ENCODE measurements at places on chromosomes 12 and 14.

DNA sequence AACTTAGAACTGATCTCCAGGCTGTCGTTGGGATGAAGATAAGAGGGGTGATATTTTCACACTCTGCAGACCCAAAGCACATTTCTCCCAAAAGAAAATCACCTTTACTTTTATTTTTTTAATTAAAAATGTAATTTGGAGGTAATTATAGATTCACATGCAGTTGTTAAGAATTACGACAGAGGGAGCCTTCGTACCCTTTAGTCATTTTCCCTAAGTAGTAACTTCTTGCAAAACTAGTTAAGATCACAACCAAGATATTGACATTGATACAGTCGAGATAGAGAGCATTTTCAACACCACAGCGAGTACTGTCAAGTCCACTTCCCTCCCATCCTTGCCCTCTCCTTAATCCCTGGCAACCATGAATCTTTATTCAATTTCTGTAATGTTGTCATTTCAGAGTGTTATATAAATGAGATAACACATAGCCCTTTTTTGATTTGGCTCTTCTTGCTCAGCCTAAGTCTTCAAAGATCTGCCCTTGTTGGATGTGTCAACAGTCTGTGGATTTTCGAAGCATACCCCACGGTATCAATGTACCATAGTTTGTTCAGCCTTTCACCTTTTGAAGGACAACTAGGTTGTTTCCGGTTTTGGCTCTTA is 39.6 kb downstream of the DNAH10 start:
- DNase-seq: no peak

DNA sequence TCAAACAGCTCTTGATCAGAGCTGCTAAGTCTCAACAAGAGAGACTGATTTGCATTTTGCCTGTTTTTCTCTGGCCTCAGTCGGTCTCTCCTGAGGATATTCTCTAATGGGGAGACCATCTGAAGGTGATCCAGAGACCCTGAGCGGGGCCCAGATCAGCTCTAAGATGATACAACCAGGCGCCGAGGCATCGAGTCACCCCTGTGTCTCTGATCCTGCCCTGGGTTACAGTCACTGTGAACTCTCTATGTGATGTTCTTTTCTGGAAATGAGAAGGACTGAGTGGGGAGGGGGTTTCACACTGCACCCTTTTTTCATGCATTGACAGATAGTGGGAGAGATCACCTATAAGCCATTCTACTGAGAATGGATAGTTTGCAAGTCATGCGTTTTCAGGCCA is 247.6 kb upstream of the PWP1 start:
- no peak for DNase-seq

DNA sequence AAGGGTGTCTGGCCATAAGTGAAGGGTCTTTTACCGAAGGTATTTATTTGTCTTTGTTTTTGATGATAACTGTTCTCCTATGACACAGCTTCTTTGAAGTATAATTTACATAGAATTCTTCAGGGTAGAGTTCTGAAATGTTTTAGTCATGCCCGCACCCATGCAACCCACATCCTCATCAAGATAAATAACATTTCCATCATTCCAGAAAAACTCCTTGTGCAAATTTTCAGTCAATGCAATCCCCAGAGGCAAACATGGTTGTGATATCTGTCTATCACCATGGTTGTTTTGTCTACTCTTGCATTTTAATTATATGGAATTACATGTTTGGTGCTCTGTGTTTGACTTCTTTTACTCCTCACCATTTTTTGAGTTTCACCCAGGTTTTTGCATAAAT is 837.8 kb downstream of the AACS start:
- no peak for DNase-seq

DNA sequence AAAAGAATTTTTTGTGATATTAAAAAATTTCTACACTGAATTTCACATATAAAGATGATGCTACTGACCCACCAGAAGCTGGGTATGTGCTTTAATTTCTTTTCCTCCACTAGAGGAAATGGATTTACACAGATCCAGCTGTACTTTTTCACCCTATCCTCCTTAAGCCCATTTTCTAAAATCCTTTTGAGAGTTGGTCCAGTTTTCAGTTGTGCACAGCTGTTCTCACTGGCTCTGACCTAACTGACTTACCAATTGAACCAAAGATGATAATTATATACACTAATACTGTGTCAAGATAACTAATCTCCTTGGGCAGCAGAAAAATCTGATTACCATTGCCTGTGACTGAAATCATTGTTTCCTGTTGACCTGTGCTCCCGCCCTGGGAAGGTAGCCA is 108.5 kb downstream of the ZFC3H1 start:
- no peak for DNase-seq

GRCh38 chr12:106308121-106308520 is 5.6 kb downstream of the TCP11L2 start:
- DNase-seq: no peak

DNA sequence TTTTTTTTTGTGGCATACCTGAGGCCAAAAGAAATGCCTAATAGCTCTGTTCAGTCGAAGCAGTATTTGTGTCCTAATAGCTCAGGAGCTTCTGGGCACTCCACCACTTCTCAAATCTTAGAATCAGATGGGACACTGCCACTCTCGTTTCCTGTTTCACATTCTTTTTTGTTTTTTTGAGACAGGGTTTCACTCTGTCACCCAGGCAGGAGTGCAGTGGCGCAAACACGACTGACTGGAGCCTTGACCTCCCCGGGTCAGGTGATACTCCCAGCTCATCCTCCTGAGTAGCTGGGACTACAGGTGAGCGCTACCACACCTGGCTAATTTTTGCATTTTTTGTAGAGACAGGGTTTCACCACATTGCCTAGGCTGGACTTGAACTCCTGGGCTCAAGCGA is 52.7 kb downstream of the SPPL3 start:
- no peak for DNase-seq

GRCh38 chr14:78135450-78135891 is 34.7 kb upstream of the NRXN3 start:
- no peak for DNase-seq

DNA sequence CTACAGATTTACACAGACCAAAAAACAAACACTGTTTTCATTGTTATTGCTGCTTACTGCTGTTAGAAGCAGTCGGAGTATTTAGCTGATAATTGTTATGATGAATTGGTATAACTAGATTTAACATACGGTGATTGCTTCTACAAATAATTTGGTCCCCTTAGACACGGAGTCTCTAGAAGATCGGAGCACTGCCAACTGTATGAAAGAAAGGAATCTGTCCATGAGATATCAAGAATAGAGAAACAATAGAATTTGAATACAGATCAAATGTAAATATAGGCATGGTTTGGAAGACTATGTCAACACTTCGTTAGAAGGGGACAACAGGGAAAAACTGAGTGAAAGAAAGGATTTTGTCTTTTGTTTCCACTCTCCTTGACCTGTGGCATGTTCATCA is 110.9 kb downstream of the PPP2R5E start:
- DNase-seq: no peak

- DNase-seq: no peak
Measured at GRCh38 chr12:131641315-131641714, 69.6 kb upstream of the SFSWAP start.

DNA sequence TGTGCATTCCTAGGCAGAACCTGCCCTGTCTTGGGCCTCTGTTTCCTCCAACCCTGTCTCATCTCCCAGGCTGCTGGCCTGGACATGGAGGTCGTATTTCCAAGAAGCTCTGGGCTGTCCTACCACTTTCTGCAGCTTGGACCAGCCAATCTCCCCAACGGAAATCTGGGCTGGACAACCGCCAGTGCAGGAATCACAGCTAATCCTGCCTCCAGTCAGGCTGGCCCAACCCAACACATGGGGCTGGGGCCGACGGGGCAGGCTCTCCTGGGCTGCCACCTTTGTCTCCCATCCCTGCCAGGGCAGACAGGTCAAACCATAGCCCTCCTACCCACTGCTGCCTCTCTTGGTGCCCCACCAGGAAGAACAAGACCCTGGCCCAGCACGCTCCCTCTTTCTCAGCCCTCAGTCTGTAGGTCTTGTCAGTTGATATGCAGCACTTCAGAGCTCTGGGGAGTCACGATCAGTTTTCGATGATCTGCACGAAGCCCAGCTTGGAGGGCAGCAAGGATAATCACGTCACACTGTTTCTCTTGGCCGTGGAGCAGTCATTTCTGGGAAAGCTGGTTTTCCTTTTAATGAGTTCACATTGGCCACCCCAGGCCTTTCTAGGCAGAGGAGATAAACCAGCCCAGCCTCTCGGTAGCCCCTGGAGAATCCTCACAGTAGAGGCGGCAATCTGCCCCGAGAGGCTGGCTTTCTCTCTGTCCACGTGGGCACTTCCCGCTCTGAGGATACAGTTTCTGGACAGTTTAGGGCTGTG is 195.2 kb upstream of the PRMT8 start:
- no peak for DNase-seq

GRCh38 chr12:2958432-2959191 is 585 bp upstream of the TEAD4 start:
- DNase-seq: no peak

- DNase-seq: peak; percentile 41
Measured at GRCh38 chr12:98745578-98746391, 100.7 kb downstream of the APAF1 start.

DNA sequence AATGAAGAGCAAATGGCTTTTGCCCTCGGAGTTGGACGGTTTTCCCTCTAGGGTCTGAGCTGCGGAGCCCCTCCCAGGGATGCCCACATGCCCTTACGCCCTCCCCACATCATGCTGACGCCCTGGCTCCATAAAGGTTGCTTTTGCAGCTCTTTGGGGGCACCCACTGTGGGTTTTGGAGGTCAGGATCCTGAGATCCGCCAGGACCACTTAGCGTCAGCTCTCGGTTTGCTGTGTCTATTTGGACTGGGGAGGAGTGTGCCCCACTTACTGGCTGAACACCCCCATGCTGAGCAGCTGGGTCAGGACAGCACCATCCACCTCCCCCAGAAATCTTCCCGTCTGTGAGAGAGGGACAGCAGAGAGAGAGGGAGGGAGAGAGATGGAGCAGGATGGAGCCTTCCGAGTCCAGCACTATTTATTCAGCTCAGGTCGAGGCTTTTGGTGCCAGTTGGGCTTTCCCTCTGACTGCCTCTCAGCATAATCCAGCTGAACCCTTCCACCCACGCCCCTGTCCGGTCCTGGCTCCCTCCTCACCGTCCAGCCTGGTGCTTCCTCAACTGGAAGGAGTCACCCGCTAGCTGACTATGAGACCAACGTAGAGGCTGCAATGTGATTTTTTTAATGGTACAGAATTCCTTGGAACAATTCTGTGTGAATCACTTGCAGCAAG is 18.9 kb upstream of the LRTM2 start:
- DNase-seq: no peak

GRCh38 chr12:51421266-51421884 is 3.3 kb upstream of the SLC4A8 start:
- DNase-seq: peak; percentile 20

DNA sequence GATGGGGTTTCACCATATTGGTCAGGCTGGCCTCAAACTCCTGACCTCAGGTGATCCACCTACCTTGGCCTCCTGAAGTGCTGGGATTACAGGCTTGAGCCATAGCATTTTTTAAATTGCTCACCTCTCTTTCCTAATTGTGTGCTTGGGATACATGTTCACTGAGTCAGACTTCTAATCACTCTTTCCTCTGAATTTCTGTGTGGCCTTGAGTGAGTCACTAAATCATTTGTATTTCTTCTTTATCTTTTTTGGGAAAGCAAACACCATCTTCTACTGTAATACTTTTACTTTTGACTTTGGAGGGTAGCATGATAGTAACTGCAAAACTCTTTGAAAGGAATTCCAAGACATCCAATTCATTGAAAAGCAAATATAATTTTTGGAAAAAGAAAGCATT is 60.8 kb downstream of the FLRT2 start:
- no peak for DNase-seq

GRCh38 chr14:99636487-99636886 is 8.4 kb upstream of the HHIPL1 start:
- no peak for DNase-seq

- no peak for DNase-seq
Measured at GRCh38 chr12:12456637-12457036, 99.8 kb downstream of the BORCS5 start.

DNA sequence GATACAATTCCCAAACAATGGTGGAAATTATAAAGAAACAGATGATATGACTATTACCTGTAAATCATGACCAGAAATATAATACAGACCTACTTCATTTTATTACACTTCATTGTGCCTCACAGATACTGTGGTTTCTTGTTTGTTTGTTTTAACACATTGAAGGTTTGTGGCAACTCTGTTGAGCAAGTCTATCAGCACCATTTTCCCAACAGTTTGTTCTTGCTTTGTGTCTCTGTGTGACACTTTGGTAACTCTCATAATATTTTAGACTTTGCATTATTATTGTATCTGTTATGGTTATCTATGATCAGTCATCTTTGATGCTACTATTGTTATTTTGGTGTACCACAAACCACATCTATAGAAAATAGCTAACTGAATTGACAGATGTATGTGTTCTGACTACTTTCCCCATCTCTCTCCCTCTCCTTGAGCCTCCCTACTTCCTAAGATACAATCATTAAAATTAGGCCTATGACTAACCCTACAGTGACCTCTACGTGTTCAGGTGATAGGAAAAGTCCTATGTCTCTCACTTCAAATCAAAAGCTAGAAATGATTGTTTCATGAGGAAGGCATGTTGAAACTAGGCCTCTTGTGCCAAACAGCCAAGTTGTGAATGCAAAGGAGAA is 49.1 kb downstream of the FBXO33 start:
- no peak for DNase-seq

DNA sequence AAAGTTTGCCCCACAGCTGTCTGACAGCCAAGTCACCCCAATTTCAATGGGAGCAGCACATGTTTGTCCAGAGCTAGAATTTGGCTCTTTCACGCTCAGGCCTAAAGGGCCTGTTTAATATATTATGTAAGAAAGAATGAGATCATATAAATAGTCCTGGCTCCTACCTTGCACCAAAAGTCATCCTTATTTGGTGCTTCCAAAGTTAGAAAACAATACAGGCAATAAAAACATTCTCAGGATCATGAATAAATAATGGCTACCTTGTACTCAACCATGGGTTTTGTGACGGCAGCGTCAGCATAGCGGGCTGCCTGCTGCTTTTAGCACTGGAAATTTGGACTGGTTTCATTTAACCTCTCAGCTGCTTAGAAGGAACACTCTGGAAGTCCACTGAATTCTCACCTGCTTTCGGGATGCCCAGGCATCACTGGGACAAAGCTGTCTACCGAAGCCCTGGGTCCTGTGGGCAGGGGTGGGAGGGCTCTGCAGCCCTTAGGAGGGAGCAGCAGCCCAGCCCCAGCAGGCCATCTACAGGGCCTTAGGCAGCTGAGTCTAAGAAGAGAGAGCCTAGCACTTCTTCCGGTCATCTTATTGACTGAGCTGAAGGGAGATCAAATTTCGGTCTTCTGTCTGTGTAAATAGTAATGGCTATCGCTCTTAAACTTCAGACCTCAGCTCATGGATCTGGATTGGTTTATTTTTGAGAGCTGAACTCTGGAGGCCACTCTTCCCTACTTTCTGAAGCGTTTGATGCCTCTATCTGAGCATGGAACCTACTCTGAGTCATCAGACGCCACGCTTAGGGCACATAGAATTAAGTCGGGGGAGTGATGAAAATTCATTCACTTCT is 106.5 kb downstream of the SAMD4A start:
- no peak for DNase-seq

DNA sequence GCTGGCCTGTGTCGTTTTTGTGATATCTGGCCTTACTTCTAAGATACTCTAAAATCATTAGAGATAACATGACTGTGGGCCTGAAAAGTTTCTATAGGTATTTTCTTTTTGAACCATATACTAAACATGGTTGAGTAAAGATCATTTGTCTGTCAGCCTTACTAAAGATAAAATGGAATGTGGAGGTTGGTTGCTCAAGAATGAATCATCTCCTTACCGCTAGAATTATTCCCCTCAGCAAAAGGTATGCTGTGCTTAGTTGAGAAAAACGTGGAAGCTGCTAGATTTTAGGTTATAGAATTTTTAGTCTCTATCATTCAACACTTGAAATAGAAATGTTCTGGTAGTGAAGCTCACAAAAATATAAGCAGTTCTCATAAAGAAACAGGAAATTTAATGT is 407.3 kb downstream of the AEBP2 start:
- DNase-seq: no peak

All from activated naive CD4-positive, alpha-beta T cell treated with Interleukin-2 at 50 U/mL for 16 hours (primary cell).